Karpas-422 (cell line): ENCODE measurements at places on chromosomes 5 and 9.

DNA sequence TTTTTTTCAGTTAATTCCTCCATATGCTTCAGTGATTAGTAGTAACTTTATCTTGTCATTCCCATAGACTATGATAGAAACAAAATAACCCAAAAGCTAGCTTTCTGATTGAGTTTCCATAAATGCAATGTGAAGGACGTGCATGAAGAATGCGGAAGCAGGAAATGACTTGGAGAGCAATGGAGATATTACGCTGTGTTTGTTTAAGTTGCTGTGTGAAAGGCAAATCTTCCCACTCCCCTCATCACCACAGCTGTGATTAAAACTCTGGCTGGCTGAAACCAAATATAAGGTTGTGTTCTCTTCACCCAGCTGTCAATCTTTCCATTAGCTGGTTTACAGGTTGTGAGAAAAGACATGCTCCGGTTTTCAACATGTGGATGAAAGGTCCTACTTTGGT is 83.9 kb downstream of the NR2F1-AS1 start:
- no peak for DNase-seq

GRCh38 chr5:115673596-115673995 is 47.8 kb upstream of the TMED7 start:
- DNase-seq: no peak

GRCh38 chr5:61464512-61464911 is 132.5 kb downstream of the ZSWIM6 start:
- DNase-seq: no peak

GRCh38 chr9:130368631-130369103 is 76.1 kb upstream of the ASS1 start:
- no peak for DNase-seq

DNA sequence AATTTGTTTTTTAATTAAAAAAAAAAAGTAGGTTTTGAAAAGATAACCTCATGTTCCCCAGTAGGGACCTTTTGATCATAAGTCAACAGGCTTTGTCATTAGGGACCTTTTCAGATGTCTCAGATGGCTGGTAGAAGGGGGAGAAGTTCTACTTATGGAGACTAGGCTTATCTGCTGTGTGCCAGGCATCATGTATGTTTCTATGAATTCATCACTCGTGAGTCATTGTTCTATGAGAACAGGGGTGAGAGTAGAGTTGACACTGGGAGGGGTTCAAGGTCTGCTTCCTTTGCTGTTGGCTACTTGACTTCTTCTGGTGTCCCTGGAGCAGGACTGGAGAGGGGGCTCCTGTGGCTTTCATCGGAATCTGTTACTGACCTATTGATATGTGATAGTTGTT is 138.8 kb downstream of the KDM4C start:
- DNase-seq: no peak

DNA sequence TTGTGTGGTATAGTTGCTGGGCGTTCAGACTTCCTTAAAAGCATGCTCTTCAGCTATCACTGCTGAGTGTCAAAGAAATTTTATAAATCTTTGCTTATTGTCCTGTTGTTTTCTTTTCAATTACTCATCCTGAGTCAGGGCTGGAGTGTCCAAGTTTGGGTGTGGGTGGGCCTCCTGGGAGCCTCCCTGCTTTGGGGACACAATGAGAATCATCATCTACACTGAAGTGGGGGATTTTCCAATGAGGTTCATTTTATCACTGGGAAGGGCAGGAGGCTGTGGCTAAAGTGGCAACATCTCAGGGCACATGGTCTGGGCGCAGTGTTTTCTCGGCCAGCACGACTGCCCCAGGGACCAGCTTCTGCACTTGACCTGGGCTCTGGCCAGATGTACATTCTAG is 19.5 kb downstream of the GFPT2 start:
- DNase-seq: no peak

GRCh38 chr9:31519011-31519410 is 865.4 kb upstream of the ACO1 start:
- no peak for DNase-seq

GRCh38 chr9:24602693-24603352 is 57.1 kb upstream of the IZUMO3 start:
- no peak for DNase-seq

GRCh38 chr9:89939626-89940292 is 334.9 kb downstream of the GADD45G start:
- DNase-seq: no peak

DNA sequence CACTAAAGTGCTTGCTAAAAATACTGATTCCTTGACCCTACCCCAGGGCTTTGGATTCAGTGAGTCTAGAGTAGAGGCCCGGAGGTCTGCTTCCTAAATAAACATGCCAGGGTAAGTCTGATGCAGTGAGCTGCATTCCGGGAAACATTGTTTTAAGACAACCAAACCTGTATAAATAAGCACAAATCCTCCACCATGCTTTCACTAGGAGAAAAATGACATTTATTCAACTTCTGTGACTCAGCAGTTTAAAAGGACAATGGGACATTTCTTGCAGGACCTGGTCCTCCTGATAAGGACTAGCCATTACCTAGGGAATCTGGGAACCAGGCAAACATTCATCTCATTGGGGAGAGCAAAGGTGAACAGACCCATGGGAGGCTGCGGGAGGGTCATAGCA is 335.3 kb downstream of the MLLT3 start:
- no peak for DNase-seq

GRCh38 chr5:126921241-126922091 is 108.9 kb downstream of the MARCHF3 start:
- peak; percentile 32 for DNase-seq

- peak; percentile 47 for DNase-seq
These were observed 77.2 kb downstream of the PRRT1B start for GRCh38 chr9:131622523-131622922.

DNA sequence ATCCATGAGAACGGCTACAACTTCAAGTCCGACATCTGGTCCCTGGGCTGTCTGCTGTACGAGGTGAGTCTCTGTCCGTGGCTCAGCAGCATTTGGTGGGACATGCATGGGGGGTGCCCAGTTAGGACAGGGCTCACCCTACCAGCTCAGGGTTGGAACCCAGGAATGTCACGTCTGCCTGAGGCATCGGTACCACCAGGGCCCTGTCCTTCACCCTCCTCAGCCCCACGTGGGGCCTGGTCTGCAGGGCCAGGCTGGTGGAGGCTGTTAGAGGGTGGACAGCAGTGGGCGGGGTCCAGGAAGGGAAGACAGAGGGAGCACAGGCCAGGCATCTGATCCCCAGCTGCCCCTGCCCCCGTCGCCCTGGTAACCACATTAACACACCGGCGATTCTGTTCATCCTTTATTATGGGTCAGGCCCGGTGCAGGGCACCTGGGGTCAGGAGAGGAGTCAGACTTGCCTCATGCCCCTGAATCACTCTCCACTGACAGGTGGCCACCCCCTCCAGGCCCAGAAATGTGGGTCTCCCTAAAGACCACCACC is 75.6 kb downstream of the PSMB7 start:
- DNase-seq: no peak

DNA sequence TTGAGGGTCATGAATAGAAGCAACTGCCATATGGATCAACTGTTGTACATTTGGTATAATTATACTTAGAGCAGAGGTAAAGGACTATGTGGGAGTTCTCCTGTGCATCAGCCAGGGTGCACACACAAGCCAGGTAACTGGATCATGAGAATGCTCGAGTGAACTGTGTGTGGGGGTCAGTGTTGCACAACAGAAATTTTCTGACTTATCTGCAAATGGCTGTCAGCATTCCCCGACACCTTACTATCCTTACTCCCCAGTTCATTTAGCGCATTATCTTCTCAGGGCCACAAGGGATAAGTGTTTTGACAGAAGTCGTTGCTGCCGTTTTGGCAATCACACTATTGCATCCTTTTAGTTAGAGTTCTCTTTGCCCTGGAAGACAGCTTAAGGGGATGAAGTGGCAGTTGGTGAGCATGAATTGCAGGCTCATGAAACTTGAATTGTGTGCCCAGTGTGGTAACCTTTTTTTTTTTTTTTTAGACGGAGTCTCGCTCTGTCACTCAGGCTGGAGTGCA is 1.7 kb downstream of the CANX start:
- no peak for DNase-seq

DNA sequence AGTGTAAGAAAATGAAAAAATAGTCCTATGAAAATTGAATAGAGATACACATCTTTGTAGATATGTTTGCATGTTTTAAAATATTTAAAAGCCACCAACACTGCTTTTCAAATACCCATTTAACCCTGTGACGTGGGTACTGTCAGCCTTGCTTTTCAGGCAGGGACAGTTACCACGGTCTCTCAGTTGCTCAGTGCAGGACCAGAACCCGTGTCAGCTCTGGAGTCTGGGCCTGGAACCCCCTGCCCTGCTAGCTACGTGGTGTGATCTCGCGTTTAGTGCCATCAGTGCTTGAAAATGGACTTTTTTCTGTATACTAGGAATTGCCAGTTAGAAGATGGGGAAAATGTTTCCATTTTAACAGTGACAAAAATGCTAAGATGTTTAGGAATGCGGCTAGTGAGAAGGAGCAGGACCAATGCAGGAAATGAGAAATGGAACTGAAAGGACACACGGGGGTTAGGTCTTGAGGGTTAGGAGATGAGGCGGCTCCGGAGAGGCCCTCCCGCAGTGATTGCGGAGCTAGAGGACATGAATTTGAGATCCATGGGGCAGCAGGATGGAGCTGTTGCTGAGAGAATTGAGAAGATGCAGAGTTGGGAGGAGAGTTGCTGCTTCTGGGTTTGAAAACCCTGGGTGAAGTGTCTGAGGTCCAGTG is 13.7 kb downstream of the RNU6ATAC start:
- DNase-seq: no peak

DNA sequence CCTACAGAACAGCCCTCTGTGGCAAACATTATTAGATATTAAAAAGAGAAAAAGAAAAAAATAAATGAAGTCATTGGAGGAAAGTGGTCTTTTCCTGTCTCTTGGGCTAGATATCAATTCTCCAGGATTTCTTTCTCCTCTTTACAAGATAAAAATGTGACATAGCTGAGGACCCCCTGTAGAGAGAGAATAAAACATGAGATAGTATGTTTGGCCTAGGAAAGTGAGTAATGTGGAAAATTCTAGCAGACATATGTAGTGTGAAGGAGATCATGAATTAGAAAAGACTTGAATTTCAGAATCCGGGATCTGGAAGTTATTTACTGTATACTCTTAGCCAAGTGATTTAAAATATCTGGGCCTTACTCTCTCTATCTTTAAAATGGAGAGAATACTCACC is 823.1 kb downstream of the TLR4 start:
- no peak for DNase-seq

- DNase-seq: no peak
These were observed 1955.5 kb downstream of the MAT2B start for GRCh38 chr5:165460911-165461310.

DNA sequence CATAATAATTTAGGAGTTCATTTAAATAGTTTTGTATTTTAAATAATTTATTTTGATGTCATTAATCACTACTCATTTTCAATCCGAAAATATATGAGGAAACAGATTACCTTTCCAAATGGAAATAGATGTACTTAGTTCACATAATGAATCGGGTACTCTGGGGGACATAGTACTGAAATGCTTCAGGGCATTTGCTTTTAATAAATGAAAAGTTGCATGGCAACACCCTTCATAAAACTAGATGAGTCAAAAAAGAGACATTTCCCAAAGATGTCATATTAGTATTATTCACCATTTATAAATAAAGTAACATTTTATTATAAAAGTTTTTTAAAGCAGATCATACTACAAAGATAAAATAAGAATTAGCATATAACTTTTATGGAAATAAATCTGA is 177.8 kb downstream of the MCTP1 start:
- DNase-seq: no peak

GRCh38 chr5:137488516-137488915 is 10.6 kb downstream of the SPOCK1 start:
- no peak for DNase-seq

DNA sequence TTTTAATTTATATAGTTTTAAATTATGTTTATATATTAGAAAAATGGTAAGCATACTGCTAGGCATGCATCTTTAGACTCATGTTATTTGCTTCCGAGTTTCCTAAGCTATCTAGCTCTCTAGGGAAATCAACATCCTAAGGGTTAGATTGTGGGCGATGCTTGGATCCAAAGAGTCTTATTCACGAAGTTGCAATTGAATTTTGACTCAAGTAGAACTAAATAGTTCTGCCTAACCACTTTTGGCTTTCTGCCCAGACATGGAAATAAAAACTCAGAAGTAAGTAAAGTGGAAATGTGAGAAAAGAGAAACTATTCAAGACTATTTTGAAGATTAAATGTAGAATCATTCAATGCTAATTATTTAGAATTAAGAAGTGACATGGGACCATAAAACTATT is 440.4 kb downstream of the CDH18 start:
- DNase-seq: no peak

GRCh38 chr5:111585291-111585690 is 73.0 kb upstream of the STARD4 start:
- DNase-seq: no peak

DNA sequence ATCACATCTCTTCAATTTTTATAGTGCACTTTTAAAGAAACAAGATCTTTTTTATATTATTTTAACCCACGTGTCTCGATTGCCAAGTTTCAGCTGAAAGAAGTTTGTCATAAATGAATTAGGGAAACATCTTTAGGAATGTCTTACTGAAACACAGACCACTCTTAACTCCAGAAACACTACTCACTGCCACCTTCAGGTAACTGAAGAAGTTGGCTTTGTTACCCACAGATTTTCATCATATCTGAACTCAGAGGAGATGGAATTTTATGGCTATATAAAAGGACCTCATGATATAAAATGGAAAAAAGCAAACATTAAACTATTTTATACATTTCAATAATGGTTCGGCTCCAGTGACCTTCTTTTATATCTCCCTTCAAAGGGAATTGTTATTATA is 158.0 kb downstream of the SEMA5A start:
- DNase-seq: no peak

- no peak for DNase-seq
These were observed 122.2 kb upstream of the ZNF608 start for GRCh38 chr5:124868676-124869075.

- DNase-seq: no peak
These were observed 56.2 kb upstream of the LPAR1 start for GRCh38 chr9:111094433-111094924.

- no peak for DNase-seq
These were observed 87.0 kb upstream of the ZNF462 start for GRCh38 chr9:106775960-106776359.

- no peak for DNase-seq
These were observed 9.6 kb downstream of the GPX3 start for GRCh38 chr5:151030056-151030336.

DNA sequence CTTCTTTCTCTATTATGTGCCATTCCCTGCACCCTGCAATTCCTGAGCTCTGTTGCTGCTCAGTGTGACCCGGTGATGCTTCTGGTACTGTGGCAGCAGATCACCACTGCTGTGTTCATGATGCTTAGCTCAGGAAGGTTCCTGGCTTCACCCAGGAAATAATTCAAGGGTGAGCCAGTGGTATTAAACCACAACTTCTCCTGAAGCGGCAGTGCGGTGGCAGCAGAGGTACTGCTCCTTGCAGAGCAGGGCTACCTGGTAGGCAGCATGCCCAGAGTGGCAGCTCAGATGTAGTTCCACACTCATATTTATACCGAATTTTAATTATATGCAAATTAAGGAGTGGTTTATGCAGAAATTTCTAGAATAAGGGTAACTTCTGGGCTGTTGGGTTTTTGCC is 213.8 kb upstream of the ZNF608 start:
- no peak for DNase-seq

- peak; percentile 7 for DNase-seq
These were observed 822 bp downstream of the RASEF start for GRCh38 chr9:83061990-83062650.
